ENCODE measurements at places on chromosomes 16 and 17.
A peak's percentile ranks its signal among the peaks of the same experiment; 100 is the strongest.

GRCh38 chr17:9239246-9239792, 218.0 kb downstream of the NTN1 start:
- peak; percentile 74 for DNase-seq

GRCh38 chr17:82103553-82104451, 5.8 kb upstream of the FASN start:
- DNase-seq = no peak

GRCh38 chr16:610513-611381, 20.0 kb upstream of the WFIKKN1 start:
- DNase-seq = peak; percentile 72

DNA sequence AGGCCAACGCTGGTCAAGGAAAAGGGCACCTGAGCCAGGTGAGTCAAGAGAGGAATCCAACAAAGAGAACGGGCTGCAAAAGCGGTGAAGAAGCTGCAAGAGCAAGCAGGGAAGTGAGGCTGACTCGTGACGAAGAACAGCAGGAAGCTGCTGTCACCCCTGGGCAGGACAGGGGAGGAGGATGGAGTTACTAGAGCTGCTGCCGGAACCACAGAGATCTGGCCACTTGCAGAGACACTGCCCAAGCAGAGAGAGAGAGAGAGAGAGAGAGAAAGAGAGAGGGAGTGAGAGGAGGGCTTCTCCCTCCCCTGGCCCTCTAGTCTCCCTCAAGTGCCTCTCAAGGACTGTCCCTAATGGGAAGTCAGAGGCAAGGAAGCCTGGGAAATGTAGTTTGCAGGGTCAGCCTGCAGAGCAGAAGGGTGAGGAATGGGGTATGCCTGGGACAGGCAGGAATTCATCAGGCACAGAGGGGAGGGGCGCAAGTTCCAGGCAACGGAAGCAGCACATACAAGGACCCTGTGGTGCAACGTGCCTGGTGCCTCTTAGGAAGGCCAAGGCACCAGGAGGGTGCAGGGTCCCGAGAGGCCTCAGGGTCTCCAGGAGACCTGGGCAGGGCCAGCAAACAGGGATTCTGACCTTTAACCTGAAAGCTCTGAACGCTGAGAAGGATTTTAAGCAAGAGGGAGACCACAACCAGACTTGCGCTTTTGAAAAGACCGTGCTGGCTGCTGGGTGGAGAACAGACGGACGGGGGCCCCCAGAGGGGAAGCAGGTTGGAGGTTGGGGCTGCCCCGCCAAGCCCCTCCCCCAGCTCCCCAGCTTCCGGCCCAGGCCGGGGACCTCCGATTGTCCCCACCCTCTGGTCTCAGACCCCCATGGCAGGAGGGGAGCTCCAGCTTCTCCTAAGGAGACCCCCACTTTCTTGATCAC, 45.8 kb upstream of the CIBAR2 start:
- DNase-seq = peak; percentile 49

GRCh38 chr17:49916854-49917515, 52.0 kb upstream of the DLX4 start:
- no peak for DNase-seq

DNA sequence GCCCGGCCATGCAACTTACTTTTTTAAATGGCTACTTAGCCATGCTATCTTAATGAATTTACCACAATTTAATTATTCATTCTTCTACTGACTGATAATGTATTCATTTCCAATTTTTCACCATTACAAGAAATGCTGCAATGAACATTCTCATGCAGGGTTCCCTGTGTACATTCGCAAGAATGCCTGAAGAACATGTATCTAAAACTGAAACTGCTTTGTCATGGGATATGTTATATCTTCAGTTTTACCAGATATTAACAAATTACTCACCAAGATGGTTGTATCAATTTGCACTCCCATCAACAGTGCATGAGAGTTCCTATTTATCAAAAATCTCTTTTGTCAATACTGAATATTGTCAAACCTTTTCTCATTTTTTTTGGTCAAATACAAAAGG, 100.8 kb downstream of the SLC39A11 start:
- no peak for DNase-seq

DNA sequence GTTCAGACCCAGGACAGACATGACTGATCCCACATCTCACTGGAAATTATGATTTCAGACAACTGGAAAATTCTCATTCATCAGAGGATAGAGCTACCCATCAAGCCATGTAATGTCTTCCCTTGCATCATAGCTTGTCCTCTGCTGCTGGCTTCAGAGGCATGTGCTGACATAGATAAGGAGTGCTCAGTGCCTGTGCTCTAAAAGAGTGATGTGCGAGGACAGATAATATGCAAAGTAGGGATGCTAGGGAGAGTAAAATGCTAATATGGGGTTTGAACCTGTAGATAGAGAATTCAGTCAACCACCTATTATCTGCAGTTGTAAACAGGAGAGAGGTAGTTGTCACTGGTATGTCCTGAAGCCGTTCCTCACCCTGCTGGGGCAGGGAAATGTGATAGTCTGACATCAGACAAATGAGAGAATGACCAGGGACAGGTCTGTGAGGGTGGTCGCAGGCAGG, 349.7 kb upstream of the CCL2 start:
- no peak for DNase-seq
